ENCODE measurements at places on chromosomes 7 and 10.

GRCh38 chr7:136956232-136956631, 87.8 kb downstream of the CHRM2 start:
- no peak for DNase-seq

DNA sequence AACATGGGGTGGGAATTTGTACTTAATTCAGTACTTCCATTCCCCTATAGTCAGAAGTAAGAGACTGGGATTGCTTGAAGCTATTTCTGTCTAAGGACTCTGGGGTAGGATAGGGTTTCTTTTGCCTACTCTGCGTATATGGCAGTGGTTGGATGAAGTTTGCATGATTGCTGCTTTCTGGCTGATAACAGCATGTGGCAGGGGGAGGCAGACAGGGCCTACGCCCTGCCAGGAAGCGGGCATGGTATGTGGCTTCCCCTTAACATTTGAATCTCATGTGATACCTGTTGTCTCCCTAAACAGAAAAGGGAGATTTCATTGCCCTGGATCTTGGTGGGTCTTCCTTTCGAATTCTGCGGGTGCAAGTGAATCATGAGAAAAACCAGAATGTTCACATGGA, 57.1 kb downstream of the TACR2 start:
- DNase-seq = no peak

DNA sequence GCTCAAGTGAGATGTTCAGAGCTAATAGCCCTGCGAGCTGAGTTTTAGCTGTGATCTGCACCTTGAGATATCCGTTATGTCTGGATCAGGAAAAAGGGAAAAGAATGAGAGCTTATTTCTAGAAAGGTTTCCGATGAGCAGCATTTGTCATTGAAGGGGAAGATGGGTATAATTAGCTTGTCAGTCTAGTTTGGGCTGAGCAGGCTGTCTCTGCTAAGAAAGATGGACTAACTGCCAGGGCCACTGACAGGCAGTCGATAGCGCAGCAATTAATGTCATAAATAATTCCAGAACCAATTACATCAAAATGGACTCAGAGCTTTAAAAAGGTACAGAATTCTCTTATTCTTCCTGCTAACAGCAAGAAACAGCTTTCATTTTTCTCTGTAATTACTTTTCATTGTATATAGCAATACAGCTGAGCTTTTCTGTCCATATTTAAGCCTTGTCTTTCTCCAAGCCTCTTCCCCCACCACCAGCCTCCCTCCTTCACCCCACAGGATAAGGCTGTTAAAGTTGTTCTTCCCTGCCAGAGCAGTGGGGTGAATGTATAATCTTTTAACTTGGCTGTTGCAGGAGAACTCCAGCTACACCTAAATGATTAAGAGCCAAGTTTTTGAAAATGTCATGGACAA, 1006.5 kb downstream of the KCNMA1 start:
- DNase-seq = no peak

GRCh38 chr10:16816171-16816570, 1.1 kb downstream of the RSU1 start:
- DNase-seq = no peak

- peak; percentile 72 for DNase-seq
These were observed 14.0 kb downstream of the DNAJB12 start for GRCh38 chr10:72340510-72341261.

GRCh38 chr7:15566476-15566875, 4.7 kb upstream of the AGMO start:
- no peak for DNase-seq

- no peak for DNase-seq
These were observed 53.3 kb downstream of the NT5C2 start for GRCh38 chr10:103139803-103140202.

- DNase-seq = no peak
These were observed 239.1 kb downstream of the SKAP2 start for GRCh38 chr7:26625286-26625685.
